ENCODE measurements at places on chromosomes 2 and 18.
A peak's percentile ranks its signal among the peaks of the same experiment; 100 is the strongest.

DNA sequence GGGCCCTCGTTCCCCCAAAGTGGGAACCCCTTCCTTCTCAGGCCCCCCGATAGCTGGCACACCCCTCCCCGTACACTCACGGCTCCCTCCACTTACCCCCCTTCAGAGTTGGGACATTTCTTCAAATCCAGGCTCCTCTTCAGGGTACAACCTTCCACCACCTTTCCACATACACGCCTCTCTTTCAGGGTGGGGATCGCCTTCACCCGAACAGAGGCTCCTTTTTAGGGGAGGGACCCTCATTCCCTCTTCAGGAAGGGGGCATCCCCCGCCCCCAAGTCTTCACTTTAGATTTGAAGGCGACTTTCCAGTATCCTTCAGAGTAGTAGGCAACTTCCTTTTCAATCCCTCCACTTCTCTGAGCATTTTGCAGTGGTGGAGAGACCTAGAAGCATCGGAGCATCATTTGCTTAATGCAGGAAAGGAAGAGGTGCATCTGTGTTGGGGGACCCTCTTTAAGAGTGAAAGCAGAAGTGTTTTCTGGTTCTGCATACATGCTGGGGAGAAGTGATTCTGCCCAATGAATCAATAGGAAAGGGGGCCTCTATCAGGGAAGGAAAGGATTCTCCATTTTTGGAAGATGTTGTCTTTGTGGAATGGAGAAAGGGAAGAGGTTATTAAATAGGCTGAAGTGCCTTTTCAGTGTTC, 845 bp downstream of the EML4 start:
- H3K27me3 ChIP-seq = no peaks in the 10 kb centered on the region
- no peaks in the 10 kb centered on the region for H3K4me1 ChIP-seq
- H3K4me3 ChIP-seq = peak overlapping the region; percentile 89
- DNase-seq = no peak

- no peaks in the 10 kb centered on the region for H3K4me1 ChIP-seq
- H3K27ac ChIP-seq = no peak overlapping the region
- DNase-seq = no peak
- H3K36me3 ChIP-seq = no peaks in the 10 kb centered on the region
- H3K27me3 ChIP-seq = no peaks in the 10 kb centered on the region
Observed at GRCh38 chr2:53353135-53354114, 414.2 kb upstream of the CHAC2 start.

GRCh38 chr18:25931126-25931525, 159.3 kb downstream of the SS18 start:
- no peak overlapping the region for H3K4me3 ChIP-seq
- no peaks in the 10 kb centered on the region for H3K4me1 ChIP-seq
- no peaks in the 10 kb centered on the region for H3K27me3 ChIP-seq
- no peak for DNase-seq
- H3K36me3 ChIP-seq = no peaks in the 10 kb centered on the region

GRCh38 chr2:111019381-111019780, 101.3 kb upstream of the BCL2L11 start:
- H3K27me3 ChIP-seq = no peaks in the 10 kb centered on the region
- H3K4me3 ChIP-seq = no peak overlapping the region
- no peak for DNase-seq

DNA sequence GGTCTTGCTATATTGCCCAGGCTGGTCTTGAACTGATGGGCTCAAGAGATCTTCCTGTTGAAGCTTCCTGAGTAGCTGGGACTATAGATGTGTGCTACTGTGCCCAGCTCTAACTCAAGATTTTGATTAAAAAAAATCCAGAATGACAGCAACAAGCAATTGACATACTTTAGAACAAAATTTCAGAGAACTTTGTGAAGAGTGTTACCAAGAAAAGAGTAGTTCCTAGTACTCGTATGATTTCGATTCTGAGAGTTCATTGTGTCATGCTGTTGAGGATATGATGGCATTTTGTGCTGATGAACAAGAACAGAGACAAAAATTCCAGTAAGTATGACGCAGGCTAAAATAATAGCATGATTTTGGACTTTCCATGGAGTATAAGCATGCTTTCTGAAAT, 90.2 kb upstream of the TWSG1 start:
- DNase-seq = no peak
- no peak overlapping the region for H3K27ac ChIP-seq
- no peak overlapping the region for H3K4me3 ChIP-seq
- H3K36me3 ChIP-seq = peaks cover 10% of the 10 kb centered on the region

GRCh38 chr2:134282629-134283400, 28.9 kb downstream of the MGAT5 start:
- H3K4me3 ChIP-seq = no peak overlapping the region
- H3K27me3 ChIP-seq = no peaks in the 10 kb centered on the region
- peak overlapping the region; percentile 32 for H3K27ac ChIP-seq
- no peak for DNase-seq

DNA sequence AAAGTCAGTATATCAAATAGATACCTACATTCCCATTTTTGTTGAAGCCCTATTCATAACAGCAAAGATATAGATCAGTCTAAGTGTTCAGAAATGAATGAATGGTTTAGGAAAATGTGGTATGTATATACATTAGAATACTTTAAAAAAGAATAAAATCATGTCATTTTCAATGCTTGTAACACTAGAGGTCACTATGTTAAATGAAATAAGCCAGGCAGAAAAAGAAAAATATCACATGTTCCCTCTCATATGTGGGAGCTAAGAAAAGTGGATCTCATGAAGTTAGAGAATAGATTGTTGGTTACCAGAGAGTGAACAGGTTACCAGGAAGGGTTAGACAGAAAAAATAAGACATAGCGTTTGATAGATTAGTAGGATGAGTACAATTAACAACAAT, 1111.0 kb upstream of the SLC39A10 start:
- no peaks in the 10 kb centered on the region for H3K36me3 ChIP-seq
- no peaks in the 10 kb centered on the region for H3K27me3 ChIP-seq
- DNase-seq = no peak
- no peaks in the 10 kb centered on the region for H3K4me1 ChIP-seq
- H3K27ac ChIP-seq = no peak overlapping the region

DNA sequence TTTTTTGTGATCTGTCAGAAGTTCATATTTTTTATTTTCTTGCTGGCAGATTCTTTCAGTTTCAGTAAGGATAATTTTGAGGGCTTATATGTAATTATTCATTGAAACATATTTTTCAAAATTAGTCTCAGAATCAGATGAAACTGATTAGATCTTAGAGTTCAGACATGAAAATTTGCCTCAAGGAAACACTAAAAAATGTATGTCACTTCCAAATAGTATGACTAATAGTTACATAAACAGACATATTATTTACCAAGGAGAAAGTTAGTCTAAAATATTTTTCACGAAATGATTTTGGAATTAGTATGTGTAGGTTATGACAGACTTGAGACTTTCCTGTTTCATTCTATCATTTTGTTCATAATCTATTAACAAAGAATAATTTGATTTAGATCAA, 628.6 kb downstream of the CCDC85A start:
- DNase-seq = no peak
- no peaks in the 10 kb centered on the region for H3K27me3 ChIP-seq
- no peak overlapping the region for H3K27ac ChIP-seq
- no peaks in the 10 kb centered on the region for H3K36me3 ChIP-seq
- no peak overlapping the region for H3K4me3 ChIP-seq
- no peaks in the 10 kb centered on the region for H3K4me1 ChIP-seq

GRCh38 chr2:70073493-70073892, 13.8 kb upstream of the PCBP1 start:
- H3K4me1 ChIP-seq = no peaks in the 10 kb centered on the region
- H3K36me3 ChIP-seq = peaks cover 38% of the 10 kb centered on the region
- H3K4me3 ChIP-seq = no peak overlapping the region

DNA sequence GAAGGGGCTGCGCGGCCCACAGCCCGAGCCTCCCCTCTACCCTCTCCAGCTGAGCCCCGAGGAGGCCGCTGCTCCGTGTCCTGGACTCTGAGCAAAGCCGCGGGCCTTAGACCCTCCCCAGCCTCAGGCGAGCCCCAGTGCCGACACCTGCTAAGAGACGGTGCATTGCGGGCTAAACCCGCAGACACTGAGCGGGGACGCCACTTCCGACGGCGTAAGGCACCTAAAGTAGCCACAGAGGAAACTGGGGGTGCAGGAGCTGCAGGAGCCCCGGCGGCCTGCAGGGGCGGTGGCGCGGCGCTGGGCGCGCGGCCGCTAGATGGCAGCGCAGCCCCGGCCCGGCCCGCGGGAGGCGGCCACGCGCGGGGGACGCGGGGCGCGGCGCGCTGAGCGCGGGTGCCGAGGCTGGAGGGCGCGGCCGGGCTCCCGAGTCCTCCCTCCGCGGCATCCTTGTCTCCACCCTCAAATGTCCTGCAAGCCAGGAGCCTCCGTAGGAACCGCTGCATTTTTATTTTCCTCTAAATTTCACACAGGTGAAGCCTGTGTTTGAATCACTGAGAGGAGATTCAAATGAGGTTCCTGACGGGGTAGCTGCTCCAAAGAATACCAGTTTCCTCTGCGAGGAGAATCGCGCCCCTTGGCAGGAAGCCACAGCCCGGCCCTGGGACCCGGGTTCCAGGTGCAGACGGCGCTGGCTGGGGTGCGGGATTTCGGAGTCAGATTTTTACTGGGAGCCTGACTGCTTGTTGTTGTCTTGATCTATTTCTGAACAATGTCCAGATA, 650.5 kb downstream of the GALR1 start:
- H3K4me1 ChIP-seq = peaks cover 7% of the 10 kb centered on the region
- no peak for DNase-seq
- H3K27me3 ChIP-seq = no peaks in the 10 kb centered on the region
- H3K36me3 ChIP-seq = no peaks in the 10 kb centered on the region
- H3K27ac ChIP-seq = no peak overlapping the region
- H3K4me3 ChIP-seq = peak overlapping the region; percentile 40

DNA sequence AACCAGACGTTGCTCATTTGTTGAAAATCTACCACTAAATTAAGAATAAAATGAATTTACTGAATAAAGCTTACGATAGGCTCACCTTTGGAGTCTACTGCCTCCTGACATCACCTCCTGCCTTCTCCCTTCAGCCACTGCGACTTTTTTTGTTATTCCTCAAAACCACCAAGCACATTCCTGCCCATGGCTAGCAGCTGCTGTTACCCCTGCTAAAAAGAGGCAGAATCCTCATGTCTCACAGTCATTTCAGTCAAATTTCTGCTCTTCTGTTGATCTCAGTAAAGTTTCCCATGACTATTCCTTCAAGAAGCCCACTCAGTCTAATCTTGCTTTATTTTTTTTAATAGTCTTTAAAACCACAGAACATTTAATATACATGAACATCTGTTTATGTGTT, 40.8 kb upstream of the ANKRD62 start:
- H3K36me3 ChIP-seq = no peaks in the 10 kb centered on the region
- no peak overlapping the region for H3K27ac ChIP-seq
- no peak overlapping the region for H3K4me3 ChIP-seq
- no peaks in the 10 kb centered on the region for H3K4me1 ChIP-seq
- no peak for DNase-seq

DNA sequence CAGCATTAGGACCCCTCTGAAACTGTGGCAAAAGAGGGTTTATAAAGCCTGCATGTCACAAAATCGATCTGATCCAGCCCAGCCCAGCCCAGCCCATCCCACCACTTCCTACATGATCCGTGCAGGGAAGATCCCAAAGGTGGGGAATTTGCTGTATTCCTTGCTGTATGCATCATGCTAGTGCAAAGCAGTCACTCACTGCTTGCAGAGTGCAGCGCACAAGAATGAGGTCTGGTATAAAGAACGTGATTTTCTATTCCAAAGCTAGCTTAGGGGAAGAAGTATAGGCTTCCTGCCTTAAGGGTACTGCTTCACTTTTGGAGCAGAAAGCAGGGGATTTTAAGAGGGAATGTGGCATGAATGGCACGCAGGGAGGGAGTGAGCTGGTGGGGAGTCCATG, 18.9 kb upstream of the SERPINB11 start:
- H3K27ac ChIP-seq = no peak overlapping the region
- no peaks in the 10 kb centered on the region for H3K36me3 ChIP-seq
- no peak overlapping the region for H3K4me3 ChIP-seq
- H3K4me1 ChIP-seq = no peaks in the 10 kb centered on the region
- H3K27me3 ChIP-seq = no peaks in the 10 kb centered on the region

- no peak overlapping the region for H3K27ac ChIP-seq
- H3K36me3 ChIP-seq = no peaks in the 10 kb centered on the region
- H3K27me3 ChIP-seq = no peaks in the 10 kb centered on the region
- no peak for DNase-seq
- H3K4me1 ChIP-seq = no peaks in the 10 kb centered on the region
- H3K4me3 ChIP-seq = no peak overlapping the region
Observed at GRCh38 chr2:147468349-147468748, 376.5 kb upstream of the ACVR2A start.

DNA sequence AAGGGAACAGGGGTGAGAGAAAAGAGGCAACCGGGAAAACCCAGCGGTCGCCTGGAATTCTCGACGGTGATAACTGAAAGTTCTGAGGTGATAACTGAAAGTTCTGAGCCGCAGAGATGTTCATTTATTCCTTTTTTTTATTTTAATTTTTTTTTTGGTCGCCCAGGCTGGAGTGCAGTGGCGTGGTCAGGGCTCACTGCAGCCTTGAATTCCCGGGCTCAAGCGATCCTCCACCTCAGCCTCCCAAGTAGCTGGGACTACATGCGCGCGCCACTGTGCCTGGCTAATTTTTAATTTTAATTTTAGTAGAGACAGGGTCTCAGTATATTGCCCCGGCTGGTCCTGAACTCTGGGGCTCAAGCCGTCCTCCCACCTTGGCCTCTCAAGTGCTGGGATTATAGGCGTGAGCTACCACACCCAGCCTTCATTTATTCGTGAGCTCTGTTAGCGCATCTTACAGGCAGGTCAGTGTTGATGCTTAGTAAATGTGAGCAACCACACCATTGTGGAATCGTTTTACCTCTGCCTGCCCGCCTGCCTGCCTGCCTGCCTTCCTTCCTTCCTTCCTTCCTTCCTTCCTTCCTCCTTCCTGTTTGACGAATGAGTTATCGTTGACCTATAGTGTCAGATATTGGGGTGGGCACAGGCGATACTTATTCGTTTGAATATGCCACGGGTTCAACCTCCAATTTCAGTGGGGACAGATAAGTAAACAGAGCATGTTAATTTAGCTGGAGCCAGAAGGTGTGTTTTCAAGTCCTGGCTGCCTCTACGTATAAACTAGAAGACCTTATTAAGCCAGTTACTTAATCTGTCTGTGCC, 557 bp upstream of the E2F6 start:
- H3K4me3 ChIP-seq = peak overlapping the region; percentile 72
- H3K27ac ChIP-seq = peak overlapping the region; percentile 94
- DNase-seq = no peak

GRCh38 chr2:12479065-12479601, 237.6 kb upstream of the TRIB2 start:
- H3K4me3 ChIP-seq = no peak overlapping the region
- no peaks in the 10 kb centered on the region for H3K36me3 ChIP-seq
- no peak for DNase-seq

DNA sequence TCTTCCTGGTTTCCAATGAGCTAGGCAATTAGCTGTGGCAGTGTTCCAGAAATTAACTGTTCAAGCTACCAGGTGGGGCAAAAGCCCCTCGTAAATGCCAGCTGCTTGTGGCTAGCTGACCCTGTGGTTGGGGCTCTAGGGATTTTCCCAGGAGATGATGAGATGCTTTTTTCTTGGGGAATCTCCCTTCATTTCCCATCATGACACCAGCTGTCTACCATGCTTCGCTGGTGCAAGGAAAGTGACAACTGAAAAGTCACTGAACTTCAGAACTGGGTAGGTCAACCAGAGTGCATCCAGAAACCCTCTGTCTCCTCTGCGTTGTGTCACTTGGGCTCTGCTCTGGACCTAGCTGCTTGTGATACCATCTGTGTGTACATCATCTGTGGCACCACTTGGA, 386.5 kb upstream of the DCC start:
- H3K27me3 ChIP-seq = no peaks in the 10 kb centered on the region
- H3K36me3 ChIP-seq = no peaks in the 10 kb centered on the region
- DNase-seq = no peak
- no peaks in the 10 kb centered on the region for H3K4me1 ChIP-seq
- no peak overlapping the region for H3K4me3 ChIP-seq

- H3K4me1 ChIP-seq = no peaks in the 10 kb centered on the region
- no peak overlapping the region for H3K4me3 ChIP-seq
- no peaks in the 10 kb centered on the region for H3K27me3 ChIP-seq
- DNase-seq = no peak
Observed at GRCh38 chr18:52950155-52950554, 610.2 kb downstream of the DCC start.
